ENCODE measurements at places on chromosomes 16 and 17.

DNA sequence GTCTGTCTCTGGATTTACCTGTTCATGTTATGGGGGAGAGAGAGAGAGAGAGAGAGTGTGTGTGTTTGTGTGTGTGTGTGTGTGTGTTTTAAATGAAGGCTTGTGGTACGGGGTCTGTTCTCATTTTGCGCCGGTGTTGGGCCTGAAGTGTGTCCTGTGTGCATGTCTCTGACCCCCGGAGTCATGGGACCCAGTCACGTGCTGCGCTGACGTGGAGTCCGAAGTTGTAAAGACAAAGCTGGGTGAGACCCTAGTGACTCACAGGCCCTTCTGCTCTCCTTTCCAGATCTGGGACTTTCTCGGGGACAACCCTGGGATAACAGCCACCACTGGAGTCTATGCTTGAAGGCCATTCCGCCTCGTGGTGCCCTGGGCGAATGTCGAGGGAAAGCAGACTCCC, 35.0 kb downstream of the JPH3 start:
- DNase-seq: no peak

GRCh38 chr16:28876973-28877654, 1.2 kb upstream of the ATP2A1 start:
- DNase-seq: no peak

DNA sequence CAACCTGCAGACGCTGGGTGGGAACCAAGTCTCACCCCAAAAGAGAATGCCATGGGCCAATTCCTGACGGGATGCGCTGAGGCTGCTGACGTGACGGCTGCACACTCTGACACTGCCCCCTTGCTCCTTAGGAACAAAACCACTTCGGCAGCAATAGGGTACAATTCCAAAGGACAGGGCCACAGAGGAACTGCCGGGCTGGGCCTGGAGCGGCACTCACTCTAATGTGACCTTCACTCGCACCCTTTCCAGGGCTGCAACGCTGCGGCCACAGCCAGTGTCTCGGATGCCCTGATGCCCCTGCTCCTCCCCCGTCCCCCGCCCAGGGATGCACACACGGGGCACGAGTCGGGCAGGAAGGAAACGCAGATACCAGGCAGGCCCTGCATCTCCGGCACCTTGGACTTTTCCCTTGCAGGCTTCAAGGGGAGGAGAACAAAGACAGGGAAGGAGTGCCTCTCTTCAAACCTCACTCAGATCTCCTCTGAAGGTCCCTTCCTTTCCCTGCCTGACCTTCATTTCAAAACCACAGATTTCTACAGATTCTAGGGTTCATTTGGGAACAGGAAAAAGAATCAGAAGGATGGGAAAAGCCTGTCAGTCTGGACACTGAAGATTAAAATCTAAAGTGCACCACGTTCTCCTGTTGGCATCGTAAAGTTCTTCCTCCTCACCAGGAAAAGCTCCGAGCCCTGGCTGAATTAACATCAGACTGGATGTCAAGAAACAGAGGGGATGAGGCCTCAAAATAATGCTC, 2.3 kb downstream of the PITPNA start:
- no peak for DNase-seq

- DNase-seq: no peak
These were observed 218.0 kb downstream of the NTN1 start for GRCh38 chr17:9239246-9239792.

DNA sequence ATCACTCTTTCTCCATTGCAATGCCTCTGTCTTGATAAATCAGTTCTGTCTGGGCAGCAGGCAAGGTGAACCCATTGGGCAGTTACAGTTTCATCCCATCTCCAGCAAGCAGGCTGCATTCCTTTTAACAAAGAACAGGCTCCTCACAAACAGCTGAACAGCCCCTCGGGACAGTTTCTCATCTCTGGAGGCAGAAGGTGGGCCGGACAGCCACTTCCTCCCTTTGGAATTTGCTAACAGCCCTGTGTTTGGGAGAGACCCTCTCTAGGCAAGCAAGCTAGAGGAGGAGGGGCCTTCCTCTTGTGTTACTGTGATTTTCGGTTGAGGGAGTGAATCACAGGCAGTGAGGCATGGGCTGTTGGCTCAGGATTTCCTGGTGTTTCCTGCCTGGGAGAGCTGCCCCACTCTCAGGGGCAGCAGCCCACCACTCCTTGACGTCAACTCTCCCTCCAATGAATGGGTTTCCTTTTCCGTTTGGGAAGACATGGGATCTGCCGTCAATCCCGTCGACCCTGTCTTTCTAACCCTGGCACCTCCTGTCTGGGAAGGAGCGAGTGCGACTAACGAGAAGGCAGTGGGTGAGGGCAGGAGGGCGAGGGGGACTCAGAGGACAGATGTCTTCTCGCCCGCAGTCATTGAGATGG, 3.7 kb upstream of the PGS1 start:
- DNase-seq: no peak

DNA sequence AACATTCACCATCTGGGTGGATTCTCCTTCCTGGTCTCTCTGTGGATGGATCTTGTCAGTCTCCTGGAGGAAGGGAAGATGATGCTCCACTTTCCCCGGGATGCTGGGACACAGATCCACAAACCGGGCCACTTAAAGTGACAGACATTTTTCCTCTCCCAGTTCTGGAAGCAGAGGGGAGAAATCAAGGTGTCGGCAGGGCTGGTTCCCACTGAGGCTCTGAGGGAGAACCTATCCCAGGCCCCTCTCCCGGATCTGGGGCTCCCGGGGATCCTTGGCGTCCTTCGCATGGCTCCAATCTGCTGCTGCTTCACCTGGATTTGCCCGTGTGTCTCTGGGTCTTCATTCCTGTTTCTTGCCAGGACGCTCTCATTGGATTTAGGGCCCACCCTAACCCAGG, 263.1 kb upstream of the TNRC6C start:
- no peak for DNase-seq

GRCh38 chr17:65121916-65122806, 15.0 kb upstream of the RGS9 start:
- no peak for DNase-seq

GRCh38 chr16:53235851-53236250, 181.1 kb downstream of the CHD9 start:
- no peak for DNase-seq

DNA sequence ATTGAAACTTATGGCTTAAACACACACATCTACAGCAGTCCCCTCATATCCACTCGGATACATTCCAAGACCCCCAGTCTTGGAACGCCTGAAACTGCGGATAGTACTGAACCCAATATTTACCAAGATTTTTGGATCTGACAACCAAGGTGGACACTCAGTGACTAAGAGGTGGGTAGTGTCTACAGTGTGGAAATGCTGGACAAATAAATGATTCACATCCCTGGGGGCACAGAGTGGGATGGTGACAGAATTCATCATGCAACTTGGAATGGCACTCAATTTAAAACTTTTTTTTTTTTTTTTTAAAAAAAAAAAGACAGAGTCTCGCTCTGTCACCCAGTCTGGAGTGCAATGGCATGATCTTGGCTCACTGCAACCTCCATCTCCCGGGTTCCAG, 54.2 kb upstream of the TRAP1 start:
- DNase-seq: no peak

Measured in stimulated activated CD8-positive, alpha-beta memory T cell treated with anti-CD3 and anti-CD28 coated beads, Interleukin-2, amount 100 ng/mL, for 1 hour (primary cell).